ENCODE measurements at places on chromosomes 12 and 14.
A peak's percentile ranks its signal among the peaks of the same experiment; 100 is the strongest.

DNA sequence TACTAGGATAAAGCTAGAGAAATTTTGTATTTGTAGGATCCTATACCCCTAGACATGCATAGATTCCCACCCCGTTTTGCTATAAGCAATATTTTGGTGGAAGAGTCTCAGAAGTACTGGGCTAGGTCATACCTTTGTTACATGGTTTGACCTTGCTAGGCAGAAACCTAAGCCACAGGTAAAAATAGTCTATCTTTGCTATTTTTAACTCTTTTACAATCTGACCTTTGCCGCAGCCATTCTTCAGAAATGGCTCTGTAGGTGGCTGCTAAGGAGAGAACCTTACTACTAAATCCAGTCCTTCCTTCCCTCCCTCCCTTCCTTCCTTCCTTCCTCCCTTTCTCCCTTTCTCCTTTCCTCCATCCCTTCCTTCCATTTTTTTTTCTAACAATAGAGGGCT lies 242.9 kb upstream of the SEL1L start:
- no peak for DNase-seq

- DNase-seq, result no peak
These were observed 11.5 kb upstream of the TEX22 start for GRCh38 chr14:105386581-105387529.

DNA sequence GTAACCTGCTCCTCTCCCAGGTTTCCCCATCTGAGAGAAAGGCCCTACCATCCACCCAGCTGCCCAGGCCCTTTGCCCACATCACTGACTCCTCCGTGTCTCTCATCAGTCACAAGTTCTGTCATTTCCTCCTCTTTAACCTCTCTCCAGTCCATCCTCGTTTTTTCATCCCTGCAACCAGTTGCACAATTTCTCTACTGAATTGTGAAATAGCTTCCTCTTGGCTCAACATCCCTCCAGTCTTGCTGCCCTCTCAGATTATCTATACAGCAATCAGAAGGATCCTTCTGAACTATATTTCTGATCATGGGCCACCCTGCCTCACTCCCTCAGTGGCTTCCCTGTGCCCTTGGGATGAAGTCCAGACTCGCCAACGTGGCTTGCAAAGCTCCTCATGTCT lies 6.8 kb downstream of the FAM161B start:
- DNase-seq, result no peak

DNA sequence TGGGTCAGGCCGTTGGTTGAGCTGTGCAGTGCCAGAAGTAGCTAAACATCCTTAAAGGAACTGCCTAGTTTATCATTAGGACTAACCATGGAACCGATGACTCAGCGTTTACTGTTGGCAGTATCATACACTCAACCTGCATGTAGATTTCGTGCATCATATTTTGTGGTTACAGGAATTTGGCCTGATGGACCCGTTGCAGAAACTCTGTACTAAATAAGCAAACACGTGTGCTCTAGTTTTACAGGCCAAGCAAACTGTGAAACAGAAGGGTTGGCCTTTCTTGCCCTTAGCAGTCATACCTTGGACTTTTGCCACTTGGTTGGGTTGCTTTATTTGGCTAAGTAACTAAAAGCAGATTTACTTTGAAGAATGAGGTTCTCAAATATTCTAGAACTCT lies 35.6 kb downstream of the DGLUCY start:
- DNase-seq, result no peak

- DNase-seq, result no peak
These were observed 34.6 kb downstream of the ABHD12B start for GRCh38 chr14:50906326-50907065.

DNA sequence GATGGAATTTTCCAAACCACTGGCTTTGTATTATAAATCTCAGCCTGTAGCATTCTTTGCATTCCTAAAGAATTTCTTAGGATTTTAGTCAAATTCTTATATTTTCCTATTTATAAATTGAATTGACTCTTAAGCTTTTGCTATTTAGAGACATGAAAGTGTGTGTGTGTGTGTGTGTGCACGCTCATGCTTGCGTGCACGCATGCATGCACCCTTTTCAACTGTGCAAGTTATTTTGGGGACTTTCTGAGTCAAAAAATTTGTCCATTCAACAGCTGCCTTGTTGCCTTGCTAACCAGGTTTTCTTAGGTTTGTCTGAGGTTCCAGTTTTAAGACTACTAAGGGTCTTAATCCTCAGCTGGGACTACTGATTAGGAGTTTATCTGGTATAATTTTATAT lies 42.6 kb downstream of the GPATCH2L start:
- no peak for DNase-seq

- no peak for DNase-seq
These were observed 22.8 kb upstream of the NXPH4 start for GRCh38 chr12:57193706-57194245.

- peak; percentile 19 for DNase-seq
These were observed 14.8 kb upstream of the CALM1 start for GRCh38 chr14:90381999-90382451.

DNA sequence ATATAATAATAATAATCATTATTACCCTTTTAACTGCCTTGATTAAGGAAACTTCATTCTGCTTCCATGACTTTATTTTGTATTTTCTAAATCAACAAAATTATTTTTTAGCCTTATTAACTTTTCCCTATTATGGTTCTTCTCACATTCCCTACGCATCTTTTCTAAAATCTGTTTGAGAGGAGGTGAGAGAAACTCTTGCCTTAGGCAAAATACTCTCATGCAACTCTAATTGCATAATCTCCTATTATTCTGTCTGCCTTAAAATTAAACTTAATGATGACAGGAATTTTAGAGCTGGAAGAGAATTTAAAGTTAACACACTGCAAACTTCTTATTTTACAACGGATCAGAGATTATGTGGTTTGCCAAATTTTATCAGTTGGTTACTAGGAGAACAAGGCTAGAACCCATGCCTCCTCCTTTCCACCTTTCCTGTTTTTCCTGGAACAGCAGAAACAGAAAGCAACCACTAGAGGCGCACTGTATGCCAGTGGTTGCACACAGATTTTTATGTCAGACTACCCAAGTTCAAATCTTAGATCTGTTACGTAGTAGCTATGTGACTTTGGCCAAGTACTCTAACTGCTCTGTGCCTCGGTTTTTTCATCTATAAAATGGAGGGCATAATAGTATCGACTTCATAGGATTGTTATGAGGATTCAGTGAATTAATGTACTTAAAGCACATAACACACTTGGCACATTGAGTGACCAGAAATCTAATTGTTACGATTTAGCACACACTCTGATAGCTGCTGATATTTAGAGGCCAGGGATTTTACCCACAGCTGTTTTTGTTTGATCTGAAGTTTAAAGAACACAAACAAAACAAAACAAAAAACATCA lies 4.3 kb upstream of the BRMS1L start:
- peak; percentile 27 for DNase-seq

DNA sequence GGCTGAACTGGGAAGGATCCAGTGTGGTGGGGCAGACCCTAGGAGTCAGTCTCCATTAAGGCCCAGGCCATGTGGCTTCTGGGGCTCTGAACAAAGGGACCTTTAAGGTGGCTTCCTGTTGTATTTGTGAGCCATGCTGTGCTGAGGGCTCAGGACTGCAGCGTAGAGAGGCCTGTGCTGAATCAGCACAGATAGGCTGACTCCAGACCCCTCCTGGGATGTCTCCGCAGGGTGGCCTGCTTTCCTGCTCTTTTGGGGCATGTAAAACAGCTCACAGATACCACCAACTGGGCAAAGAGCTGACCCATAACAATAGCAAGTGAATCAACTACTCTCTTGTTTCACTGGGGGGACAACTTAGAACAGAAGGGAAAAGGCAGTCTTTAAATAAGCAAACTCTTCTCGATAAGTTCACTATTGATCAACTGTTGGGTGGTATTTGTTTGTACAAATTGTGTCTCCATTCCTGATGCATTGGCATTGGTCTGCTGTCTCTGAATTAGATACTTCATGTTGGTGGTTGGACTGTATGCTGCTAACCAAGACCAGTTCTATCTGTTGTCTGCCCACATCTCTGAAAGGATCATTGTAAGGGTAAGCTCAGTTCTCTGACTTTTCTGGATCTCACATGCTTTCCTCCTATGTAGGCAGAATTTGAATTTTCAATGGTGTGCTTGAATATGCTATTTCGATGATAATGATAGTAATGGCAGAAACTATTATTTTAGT lies 71.8 kb downstream of the MYRFL start:
- DNase-seq, result no peak

DNA sequence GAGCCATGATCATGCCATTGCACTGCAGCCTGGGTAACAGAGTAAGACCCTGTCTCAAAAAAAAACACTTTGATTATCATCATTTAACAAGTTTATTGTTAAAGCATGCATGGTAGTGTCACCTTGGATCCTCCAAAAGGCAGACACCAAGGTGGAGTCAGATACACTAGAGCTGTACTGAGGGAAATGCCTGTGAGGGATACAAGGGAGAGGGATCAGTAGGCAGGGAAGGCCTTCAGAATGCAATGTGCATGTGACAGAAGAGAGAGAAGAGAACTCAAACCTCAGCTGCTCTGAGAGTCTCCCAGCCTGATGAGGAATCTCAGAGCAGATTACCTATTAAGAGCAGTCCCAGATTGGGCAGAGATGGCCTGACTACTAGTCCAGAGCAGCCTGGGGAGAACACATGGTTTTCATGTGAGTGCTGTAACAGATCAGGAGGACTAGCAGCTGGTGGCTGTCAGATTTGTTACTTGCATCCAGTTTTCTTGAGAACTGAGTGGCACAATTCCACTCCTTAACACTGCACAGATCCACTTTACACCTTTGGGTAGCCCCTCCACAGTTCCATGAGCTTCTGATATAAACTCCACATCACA lies 38.0 kb upstream of the A2ML1 start:
- DNase-seq, result no peak

GRCh38 chr12:131530422-131530821 lies 180.5 kb upstream of the SFSWAP start:
- DNase-seq, result no peak

DNA sequence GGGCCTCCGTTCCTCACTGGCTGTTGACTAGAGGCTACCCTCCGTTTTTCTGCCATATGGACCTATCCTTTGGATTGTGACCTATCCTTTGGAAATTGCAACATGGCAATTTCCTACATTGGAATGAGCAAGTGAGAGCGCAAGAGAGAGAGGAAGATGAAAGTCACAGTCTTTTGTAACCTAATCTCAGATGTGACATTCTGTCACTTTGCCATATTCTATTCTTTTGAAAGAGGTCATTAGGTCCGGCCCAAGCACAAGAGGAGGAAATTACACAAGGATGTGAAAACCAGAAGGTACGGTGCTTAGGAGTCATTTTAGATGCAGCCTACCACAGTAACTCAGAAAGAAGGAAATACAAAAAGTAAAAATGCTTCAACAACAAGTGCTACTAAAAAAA lies 47.3 kb upstream of the SRP54 start:
- DNase-seq, result no peak

GRCh38 chr14:101451166-101451565 lies 110.1 kb upstream of the DIO3 start:
- no peak for DNase-seq

- DNase-seq, result no peak
These were observed 154.5 kb downstream of the TGFB3 start for GRCh38 chr14:75827331-75827730.

DNA sequence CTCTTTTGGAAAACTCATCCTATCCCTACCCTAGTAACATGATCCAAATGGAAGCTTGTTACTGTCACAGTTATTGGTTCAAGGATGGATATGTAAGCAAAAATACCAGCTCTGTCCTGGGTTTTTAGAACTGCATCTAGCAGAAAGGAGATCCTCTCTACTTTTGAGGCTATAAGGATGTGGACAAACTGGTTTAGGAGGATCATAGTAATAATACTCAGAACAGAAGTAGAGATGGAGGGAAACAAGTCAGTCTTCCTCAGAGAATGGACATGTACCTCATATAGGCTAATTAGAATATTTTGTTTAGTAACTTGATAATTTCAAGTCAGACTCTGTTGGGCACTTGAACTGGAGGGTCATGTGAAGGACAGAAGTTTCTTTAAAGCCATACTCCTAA lies 26.6 kb downstream of the FUT8 start:
- DNase-seq, result no peak

DNA sequence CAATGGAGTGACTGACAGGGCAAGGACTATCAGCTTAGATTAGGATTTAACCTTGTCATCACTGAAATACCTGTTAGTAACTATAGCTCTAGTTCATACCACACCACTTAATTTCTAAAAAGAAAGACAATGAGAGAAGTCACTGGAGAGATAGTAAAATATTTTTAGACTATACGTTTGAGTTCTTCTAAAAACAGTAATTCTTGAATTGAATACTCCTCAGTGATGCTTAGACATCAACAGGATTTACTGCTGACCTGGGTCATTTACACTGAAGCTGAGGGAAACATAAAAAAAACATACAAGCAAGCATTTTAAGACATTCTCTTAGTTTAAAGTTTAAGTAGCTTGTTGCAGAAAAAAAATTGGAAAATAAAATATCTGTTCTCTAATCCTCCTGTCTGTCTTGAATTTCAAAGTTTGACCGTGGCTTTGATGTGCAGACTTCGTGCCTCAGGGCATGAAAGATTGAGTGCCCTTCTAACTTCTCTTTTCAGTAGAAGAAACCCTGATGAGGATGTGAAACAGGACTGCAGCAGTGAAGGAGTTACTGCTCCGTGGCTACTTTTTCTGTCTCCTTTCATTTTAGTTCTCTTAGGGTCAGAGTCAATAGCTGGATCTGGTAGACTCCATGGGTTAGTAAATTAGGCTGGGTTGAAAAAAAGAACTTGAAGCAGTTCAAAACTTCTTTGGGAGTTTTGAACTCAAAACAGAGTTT lies 172.2 kb downstream of the PTPRO start:
- no peak for DNase-seq

DNA sequence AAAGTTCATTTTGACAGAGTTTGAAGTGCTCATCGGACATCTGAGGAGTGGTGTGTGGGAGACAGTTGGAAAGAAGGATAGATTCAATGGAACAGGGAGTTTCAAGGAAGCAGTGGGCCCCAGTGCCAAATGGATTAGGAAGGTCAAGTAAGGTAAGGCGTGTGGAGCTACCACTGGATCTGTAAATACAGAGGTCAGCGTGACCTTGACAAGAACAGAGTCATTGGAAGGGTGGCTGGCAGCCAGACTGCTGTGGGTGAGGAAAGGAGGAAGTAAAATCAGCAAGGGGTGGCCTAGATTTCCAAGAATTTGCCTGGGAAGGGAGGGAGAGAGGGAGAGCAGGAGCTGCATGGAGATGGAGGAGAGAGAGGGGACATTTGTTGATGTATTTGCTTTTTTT lies 68.2 kb upstream of the IGF1 start:
- DNase-seq, result no peak

DNA sequence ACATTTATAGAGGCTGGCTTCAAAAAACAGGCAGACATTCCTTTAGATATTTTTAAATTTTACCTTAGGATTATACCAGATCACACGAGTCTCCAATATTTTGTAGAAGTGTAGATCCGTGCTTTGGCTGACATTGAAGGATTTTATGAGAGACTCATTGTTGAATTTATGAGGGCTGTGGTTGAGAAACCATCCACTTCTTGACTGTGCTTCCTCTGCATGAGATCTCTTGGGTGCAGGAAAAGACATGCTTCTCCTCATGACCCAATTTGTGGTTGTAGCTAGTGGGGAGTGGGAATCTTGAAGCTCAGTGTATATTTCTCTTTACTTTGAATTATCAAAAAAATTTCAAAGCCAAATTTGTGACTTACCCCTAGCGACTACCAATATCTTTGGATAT lies 36.7 kb upstream of the NKX2-8 start:
- no peak for DNase-seq

- no peak for DNase-seq
These were observed 5.1 kb upstream of the LTA4H start for GRCh38 chr12:96040305-96041133.
